ENCODE measurements at places on chromosomes 2 and 18.

DNA sequence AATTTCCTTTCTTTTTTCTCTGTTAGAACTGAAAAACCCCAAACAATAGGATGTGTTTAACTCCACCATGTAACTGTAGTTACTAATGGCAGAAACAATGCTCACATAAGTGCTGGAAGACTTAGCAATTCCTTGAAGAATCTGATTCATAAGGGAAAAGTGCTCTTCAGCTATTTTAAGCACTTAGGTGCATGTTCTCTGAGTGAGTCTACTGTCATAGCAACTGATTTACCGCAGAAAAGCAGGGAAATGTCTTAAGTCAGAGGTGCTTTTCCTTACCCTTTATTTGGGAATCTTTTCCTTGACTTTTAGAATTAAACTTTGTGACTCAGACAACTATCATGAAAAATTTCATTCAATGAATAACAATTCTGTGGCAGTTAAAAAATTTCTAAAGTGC, 65.4 kb upstream of the NABP1 start:
- no peak for DNase-seq

- no peak for DNase-seq
These were observed 244.1 kb upstream of the NRP2 start for GRCh38 chr2:205438241-205438640.

DNA sequence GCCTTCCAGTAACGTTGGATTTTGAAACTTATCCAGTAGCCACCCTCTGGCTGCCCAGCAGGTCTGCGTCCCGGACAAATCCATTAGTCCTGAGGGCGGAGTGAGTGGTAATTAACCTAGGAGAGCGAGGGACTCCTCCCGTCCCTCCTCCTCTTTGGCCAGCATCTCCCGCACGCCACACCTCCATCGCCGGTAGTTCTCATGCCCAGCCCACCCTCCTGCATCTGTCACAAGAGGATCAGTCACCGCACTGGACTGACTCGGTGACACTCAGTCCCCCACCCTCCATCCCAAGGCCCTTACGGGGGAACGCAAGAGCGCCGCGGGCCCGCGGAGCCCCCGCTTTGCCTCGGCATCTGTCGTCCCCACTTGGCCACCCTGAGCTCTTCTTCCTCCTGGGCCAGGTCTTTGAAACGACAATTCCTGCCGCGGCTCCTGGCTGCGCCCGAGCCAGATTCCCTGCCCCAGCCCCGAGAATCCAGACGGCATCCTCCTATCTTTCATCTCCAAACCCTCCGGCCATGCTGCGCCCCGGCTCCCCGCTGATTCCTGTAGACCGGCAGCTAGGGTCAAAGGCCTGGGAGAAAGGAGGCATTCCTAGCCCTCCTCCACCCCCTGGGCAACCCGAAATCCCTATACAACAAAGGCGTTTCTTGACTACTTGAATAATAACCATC, 77.5 kb downstream of the EIF2AK3 start:
- peak; percentile 24 for DNase-seq

- no peak for DNase-seq
These were observed 51.5 kb downstream of the USP37 start for GRCh38 chr2:218516614-218517013.

- no peak for DNase-seq
These were observed 70.8 kb upstream of the CDC42EP3 start for GRCh38 chr2:37742286-37742685.

- DNase-seq = no peak
These were observed 155.2 kb upstream of the MYCN start for GRCh38 chr2:15784886-15785801.

DNA sequence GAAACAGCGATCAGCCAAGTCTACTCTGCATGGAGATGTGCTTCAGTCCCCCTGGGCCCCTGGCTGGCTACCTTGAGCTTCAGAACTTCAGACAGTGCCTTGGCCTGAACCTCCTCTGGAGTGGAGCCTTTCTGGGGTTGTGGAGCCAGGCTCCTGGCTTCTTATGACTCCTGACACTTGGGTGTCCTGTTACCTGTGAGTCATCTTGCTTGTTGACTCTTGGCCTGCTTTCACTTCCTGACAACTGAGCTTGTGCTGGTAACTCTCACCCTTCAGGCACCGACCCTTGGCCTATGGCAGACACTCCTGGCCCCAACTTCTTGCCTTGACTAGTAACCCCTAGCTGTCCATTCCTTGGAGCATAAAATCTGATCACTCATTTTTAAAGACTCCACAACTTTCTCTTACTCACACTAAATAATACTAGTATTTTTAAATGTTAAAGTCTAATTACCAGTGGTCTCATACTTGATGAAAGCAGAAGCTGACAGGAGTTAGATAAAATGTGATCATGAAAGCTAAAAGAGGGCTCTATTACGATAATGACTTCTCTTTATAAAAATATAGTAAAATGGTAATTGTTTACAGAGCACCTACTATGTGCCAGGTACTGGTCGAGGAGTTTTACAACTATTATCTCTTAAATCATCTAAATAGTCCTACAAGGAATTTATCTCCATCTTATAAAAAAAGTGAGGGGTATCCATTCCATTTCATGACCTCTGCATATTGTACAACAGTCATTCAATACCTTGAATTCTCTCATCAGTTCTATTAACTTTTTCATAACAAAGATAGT, 46.3 kb upstream of the VIT start:
- DNase-seq = no peak

GRCh38 chr2:237400199-237400598, 13.8 kb downstream of the COL6A3 start:
- DNase-seq = no peak

GRCh38 chr2:19850056-19851050, 51.4 kb downstream of the TTC32 start:
- DNase-seq = no peak

DNA sequence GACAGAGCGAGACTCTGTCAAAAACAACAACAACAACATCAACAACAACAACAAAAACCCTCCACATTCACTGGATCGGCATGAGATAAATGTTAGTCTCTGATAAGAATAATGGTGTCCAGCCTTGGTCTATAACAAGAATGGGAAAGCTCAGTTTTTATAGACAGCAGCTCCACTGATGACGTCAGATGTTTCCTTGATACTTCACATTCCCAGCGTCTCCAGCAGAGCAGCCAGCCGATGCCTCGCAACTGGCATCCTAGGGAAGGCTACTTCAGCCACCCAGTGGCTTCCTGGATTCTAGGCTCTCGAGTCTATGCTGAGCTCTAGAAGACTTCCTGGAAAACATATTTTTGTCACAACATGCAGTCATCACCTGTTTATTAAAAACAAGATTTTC, 271.4 kb upstream of the SMIM21 start:
- no peak for DNase-seq

GRCh38 chr2:155442755-155443372, 744.4 kb downstream of the KCNJ3 start:
- no peak for DNase-seq

DNA sequence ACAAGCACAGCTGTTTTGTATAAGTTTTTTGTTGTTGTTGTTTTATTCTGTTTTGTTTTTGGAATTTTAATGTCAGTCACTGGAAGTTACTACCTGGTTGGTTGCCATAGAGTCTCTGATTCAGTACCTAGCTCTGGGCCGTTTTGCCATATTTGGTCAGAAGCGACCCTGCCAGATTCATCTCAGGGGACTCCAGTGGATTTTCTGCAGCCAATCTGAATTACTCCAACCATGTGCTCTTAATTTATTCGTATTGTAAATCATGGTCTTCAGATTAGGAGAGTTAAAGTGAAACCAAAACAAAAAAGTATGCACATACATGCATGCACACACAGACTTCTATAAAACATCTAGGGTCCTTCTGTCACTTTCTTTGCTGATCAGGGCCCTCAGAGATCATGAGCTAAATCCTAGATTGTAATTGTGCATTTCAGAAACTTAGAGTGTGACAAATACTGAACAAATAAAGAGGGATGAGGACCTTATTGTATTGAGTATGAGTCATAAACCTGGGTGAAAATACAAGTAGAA, 317.4 kb upstream of the UBE2E3 start:
- no peak for DNase-seq

DNA sequence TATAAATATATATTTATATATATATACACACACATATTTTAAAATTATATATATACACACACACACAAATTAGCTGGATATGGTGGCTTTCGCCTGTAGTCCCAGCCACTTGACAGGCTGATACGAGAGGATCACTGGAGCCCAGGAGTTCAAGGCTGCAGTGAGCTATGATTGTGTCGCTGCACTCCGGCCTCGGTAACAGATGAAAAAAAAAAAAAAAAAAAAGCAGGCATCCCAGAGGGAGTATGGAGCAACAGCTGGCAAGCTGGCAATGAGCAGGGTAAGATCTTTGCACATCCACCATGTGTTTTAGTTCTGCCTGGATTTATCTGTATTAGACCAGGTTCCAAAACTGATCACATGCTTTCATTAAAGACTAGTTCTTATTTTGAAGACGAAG, 170.1 kb downstream of the MAP2 start:
- no peak for DNase-seq

DNA sequence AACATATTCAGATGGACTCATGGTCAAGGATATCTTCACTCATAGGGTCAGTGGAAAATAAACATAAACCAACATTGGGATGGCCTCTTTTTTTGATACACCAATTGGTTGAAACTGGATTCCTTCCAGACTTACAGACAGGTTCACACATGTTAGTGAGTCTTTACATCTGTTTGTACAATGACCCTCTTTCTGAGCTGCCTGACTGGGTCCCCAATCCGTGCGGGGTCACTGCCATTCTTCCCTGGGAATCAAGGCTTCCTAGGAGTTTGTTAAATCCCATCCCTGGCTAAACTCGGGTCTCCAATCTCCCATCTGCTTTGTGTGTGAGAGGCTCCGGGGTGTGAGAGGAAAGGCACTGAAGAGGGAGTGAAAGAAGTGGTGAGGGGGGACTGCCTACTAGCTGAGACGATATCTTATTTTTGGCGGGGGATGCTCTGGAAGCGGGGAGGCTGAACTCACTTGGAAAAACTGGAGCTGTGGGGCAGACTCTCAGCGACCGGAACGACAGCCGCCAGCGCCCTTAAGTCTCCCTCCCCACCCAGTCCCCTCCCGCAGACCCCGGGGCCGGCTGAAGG, 487 bp downstream of the STARD6 start:
- DNase-seq = no peak

DNA sequence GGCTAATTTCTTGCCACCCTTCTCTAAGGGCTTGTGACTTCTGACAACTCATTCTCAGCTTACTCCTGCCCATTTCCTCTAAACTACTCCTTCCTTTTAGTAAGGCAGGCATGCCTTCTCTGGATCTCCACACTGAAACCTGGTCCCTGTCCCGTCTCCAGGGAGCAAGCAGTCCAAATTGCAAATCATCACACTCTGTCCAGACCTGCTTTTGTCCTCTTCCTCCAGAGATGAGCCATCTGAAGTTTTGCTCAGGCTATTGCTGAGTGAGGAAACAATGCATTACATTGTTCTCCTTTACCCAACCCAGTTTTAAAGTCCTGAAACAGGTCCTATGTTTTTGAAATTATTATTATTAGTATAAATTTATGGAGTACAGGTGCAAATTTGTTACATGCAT, 57.3 kb downstream of the ARHGAP25 start:
- no peak for DNase-seq

GRCh38 chr2:146979746-146980145, 865.1 kb upstream of the ACVR2A start:
- DNase-seq = no peak

DNA sequence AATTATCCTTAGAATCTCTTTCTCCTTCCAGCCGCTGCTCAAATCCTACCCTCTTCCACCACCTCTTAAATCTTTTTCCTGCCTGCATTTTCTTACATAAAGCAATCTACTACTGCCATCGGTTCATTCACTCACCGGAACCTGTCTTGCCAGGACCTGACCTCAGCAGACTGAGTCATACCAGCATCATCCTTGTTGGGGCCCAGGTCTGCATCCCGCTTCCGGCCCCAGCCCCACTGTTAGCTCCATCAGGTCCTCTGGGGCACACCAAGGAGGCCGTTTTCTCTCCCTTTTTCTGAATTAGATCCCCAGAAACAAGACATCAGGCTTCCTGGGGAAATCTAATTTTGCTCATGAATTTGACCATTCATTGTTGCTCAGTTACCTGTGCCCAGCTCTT, 42.7 kb upstream of the TGFA start:
- no peak for DNase-seq

DNA sequence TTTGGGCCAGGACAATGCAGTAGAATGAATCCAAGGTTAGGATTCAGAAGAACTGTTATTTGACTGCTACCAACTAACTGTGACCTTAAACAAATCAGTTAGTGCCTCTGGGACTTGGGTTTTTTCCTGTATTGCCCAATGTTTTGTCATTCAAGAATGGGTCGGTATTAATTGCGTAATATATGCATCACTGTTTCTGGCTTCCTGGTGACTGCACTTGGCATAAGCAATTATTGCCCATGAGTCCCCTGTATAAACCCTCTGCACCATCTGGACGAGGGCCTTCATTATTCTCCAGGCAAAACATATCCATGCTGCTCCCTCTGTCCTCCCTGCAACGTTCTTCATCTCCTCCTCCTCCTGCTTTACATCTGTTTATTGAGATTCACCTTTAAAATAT, 255.8 kb upstream of the LRRTM1 start:
- DNase-seq = no peak

DNA sequence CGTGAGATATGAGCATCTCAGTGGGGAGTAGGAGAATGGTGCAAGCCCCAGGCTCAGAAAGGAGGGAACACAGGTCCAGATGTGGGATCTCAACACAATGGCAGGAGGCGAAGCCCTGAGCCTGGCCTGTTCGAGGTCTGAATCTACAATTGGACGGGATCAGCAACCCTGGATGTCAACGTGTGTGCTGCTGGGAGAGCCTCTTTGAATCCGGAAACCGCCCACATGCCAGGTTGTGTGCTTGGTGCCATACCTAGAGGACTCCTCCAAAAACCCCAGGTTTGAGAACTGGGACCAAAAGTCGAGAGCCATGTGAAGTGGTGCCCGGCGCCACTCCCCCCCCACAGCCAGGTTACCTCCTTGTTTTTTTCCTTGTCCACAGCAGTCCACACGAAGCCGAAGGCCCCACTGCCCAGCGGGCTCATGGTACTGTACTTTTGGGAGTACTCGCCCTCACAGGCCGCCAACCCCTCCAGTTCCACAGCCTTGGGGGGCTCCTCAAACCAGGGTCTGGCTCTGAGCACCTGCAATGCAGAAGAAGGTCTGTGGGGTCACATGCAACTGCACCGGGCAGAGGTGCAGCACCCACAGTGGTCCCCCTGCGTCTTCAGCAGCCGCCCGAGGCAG, 20.4 kb upstream of the MTERF4 start:
- DNase-seq = no peak

DNA sequence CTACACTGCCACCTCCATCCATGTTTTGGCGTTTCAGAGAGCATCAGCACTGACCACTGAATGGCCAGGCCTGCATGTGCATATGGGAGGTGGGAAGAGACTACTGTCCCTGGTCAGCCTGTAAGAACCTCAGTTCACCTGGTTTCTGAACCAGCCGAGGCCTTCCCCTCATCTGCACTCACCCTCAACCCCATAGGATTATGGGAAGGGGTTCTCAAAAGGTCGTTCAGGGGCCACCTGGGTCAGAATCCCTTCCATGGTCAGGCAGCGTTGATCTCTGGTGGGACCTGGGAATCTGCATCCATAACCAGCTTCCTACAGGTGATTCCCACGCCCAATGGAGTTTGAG, 36.7 kb downstream of the TET3 start:
- DNase-seq = no peak

- DNase-seq = no peak
These were observed 228.6 kb upstream of the CHST9 start for GRCh38 chr18:27413495-27414401.

GRCh38 chr2:237859533-237860272, at the start of gene RAMP1:
Gene RAMP1, plus strand, starts transcription at chr2:237859623. Its CDS starts 53 bp downstream, at chr2:237859676.
- DNase-seq = no peak

GRCh38 chr18:48639772-48640432, 101.1 kb downstream of the CTIF start:
- no peak for DNase-seq

GRCh38 chr2:57892920-57893319, 153.7 kb upstream of the VRK2 start:
- no peak for DNase-seq

Measured in hypothalamus (tissue), 51 donors.